ENCODE measurements at places on chromosomes 13 and 19.

- no peak for DNase-seq
These were observed 489.2 kb upstream of the NBEA start for GRCh38 chr13:34452831-34453230.

DNA sequence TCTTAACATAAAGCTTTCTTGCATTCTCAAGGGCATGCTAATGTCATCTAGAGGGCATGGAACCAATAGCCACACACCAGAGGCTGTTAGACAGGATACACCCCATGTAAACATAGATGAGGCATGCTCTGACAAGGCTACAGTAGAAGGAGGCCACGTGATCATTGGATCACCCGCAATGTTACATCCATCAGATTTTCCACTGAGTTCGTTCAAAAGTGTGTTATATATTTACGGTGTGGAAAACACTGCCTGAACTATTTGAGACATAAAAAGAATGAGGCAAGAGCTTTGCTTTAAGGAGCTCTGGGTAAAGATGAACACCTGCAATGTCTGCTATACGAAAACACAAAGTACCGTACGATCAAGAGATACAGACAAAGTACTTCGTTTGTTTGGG lies 817.5 kb upstream of the SLC10A2 start:
- DNase-seq = no peak

GRCh38 chr13:27826379-27827353 lies 34.4 kb downstream of the GSX1 start:
- DNase-seq = peak; percentile 83

DNA sequence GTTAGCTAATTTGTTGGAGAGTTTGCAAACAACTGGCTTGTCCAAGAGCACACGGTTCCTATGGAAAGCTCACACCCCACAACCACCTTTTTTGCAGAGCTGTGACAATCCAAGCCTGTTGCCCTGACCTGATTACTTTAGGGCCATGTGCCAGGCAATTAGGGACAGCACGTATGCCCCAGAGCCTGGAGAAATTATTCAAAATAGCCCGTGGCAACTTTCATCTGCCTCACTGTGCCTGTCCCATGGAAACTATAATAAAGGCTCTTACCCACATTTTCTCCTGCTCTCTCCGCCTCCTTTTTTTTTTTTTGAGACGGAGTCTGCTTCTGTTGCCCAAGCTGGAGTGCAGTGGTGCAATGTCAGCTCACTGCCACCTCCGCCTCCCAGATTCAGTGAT lies 18.6 kb upstream of the FBN3 start:
- no peak for DNase-seq

- peak; percentile 77 for DNase-seq
These were observed 3.7 kb downstream of the PRKACA start for GRCh38 chr19:14113762-14114414.

- DNase-seq = peak; percentile 20
These were observed at the start of gene PCDH17 for GRCh38 chr13:57631596-57632275. TSS of gene PCDH17 (plus strand) at chr13:57631744. CDS start at chr13:57632547, 803 bp downstream.

GRCh38 chr13:84303035-84303434 lies 420.8 kb upstream of the SLITRK1 start:
- DNase-seq = no peak

DNA sequence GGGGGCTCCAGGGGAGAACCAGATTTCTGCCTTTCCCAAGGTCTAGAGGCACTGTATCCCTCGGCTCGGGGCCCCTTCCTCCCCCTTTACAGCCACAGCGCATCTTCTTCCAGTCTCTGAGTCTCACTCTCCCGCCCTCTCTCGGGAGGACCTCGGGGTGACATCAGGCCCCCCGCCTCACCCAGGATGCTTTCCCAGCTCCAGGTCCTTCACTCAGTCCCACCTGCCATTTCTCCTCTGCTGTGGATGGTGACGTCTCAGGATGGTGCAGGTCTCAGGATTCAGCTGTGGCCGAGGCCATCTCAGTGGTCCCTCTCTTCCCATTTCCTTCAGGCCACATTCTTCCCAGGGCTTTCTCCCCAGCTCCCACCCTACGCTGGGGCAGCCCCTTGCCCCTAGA lies 13.6 kb upstream of the KDM4B start:
- DNase-seq = no peak

DNA sequence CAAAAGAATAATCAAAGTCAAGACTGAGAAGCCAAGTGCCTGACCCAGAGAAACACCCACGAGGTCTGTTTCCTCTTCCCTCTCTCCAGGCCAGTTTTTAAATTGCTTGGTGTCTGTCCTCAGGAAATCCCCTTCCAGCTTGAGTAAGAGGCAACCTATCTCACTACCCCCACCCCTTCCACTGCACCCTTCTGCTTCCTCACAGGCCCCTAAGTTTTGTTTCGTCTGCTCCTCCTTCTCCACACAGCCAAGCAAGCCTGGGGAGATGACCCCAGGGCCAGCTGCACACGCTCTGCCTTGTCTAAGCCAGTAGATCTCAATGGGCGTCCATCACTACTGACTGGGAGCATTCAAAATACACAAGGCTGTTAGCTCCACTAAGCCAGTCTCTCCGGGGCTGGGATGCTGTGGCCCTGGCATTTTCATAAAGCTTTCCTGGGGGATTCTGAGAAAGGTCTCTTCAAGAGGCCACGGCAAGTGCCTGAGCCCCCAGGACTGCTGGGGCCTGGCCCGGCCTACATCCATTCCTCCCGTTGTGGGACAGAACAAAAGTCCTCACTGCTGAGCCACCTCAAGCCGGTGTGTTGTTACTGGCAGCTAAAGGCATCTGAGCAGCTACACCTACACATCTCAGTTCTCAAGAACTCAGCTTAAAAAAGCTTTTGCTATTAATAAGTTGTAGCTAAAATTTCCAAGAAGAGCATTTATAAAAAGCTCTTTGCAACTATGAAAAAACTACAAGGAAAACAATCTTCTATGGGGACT lies 14.9 kb upstream of the IL4I1 start:
- peak; percentile 58 for DNase-seq

GRCh38 chr13:71115301-71115700 lies 751.7 kb downstream of the DACH1 start:
- DNase-seq = no peak

DNA sequence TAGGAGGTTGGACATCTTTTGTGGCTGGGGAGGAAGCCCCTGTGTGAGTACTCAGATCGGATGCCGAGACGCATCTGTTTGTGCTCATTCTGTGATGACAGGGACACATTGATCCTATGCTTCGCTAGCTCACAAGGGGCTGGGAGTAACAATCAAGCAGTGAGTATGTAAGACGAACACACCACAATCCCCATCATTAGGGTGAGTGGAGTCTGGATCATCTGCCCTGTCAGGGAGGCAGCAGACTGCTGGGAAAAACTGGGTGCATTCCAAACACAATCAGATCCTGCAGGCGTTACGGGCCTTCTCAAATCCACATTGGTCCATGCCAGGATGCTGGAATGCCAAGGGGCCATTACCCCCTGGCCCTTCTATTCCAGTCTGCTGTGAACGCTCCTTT lies 64.1 kb upstream of the TSHZ3 start:
- no peak for DNase-seq

- no peak for DNase-seq
These were observed 243.4 kb downstream of the NHLRC3 start for GRCh38 chr13:39281539-39282150.

GRCh38 chr13:47499358-47500150 lies 501.5 kb downstream of the SUCLA2 start:
- DNase-seq = no peak

DNA sequence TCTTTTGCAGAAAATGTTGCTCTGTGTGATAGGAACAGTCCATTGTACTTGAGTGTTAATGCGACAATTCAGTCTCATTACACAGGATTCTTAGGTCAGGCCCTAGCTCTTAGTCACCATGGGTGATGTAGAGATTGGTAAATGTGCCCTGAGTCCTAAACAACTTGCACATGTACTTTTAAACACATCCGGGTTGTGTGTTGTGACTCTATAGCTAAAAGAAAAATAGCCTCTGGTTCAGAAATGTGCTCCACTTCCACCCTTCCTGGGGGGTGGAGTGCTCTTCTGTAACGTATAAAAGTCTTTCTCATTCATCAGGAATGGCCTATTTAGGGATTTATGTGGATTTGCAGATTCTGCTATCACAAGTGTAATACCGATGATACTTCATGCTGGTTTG lies 5.2 kb downstream of the SPATA13 start:
- DNase-seq = no peak

DNA sequence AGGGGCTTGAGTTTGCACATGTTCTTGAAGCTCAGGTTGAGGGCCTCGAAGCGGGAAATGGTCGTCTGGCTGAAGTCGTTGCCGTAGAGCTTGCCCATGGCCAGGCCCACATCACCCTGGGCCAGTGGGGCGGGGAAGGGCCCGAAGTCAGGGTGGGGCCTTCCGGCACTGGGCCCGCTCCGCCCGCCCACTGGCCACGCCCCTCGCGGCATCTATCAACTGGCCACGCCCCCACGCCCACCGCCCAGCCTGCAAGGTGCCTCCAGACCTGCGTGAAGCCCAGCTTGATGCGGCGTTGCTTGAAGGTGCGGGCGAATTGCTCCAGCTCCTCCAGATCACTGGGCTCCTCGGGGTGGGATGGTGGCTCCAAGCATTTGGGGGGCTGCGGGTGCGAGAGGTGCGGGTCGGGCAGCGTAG lies 19.9 kb downstream of the ZNF574 start:
- no peak for DNase-seq

DNA sequence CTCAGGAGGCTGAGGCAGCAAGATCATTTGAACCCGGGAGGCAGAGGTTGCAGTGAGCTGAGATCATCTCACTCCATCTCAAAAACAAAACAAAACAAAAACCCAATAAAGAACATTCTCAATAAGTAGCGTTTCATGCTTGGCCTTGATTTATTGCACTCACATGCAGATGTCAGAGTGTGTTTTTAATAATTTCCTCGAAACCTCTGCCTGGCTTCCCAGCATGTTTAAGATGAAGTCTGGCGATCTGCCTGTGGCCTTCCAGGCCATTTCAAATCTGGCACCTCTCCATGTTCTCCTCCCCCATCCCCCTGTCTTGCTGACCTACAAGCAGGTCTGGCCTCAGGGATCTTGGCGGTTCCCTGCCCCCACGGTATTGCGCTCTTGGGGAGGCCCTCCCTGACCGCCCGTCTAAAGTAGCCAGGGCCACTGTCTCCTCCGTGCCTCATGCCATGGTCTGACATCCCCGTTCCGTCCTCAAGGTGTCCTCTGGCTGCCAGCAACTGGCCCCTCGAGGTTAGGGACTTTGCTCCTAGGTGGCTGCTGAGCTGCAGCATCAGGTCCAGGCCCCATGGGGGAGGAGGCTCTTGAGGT lies 1.6 kb downstream of the WDR88 start:
- DNase-seq = no peak

- DNase-seq = no peak
These were observed 607.1 kb downstream of the DCT start for GRCh38 chr13:93872376-93872775.

DNA sequence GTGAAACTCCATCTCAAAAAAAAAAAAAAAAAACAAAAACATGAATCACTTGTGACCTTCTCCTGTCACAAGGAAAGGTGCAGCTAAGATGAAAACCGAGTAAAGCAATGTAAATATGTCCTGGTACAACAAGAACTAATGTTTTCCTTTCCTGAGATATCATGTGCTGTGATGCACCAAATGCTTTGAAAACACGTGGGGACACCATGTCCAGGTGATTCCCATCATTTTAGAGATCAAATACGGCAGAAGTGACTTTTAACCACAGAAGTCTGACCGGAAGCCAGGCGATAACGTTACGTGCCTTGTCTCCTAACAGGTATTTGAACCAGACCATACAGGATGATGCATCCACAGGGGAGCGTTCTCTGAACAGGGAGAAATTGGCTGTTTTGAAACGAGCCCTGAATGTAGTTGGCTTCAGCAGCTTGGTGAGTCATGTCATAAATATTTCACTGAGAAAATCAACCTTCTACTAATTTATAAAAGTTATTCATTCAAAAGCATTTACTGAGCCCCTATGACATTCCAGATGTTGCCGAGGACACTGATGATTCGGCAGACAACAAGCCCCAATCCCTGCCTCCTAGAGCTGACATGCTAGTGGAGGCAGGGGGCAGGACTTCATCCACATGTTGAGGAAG lies 328.1 kb downstream of the MYO16 start:
- DNase-seq = no peak

Data from activated T-cell treated with anti-CD3 and anti-CD28 coated beads, Interleukin-2, amount 50 U/mL, for 48 hours (primary cell).